ENCODE measurements at places on chromosomes 7 and 10.
A peak's percentile ranks its signal among the peaks of the same experiment; 100 is the strongest.

DNA sequence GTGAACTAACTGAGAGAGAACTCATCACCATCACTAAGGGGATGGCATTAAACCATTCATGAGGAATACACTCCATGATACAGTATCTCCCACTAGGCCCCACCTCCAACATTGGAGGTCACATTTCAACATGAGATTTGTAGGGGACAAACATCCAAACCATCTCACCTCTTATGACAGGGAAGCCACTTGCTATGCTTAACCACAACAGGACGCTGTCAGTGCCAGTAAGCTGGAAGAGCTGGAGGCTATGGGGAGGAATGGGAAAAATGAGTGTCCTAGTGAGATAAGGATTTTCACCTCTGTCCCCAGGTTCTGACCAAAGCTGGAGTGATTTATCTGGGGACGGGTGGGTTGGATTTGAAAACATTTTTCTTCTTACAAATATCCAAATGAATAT, 17.6 kb downstream of the PLCE1 start:
- no peak for DNase-seq

GRCh38 chr10:117449636-117450035, 74.4 kb upstream of the PDZD8 start:
- DNase-seq = no peak

DNA sequence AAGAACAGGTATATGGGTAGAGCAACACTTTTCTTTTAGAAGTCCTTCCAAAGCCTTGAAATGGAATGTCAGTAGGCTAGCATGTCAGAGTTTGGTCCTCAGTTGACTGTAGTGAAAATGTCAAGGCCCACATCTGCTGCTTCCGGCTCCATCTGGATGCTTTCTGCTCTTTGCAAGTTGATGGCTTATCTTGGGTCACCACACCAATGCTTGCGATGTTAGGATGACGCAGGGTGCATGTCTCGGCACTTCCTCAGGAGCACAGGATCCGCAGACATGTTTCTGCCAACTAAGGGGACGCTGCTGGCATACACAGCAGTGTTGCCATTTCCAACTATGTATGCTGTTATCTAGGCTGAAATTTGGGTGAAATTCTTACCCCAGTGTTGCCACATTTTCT, 14.0 kb upstream of the HBP1 start:
- DNase-seq = no peak

DNA sequence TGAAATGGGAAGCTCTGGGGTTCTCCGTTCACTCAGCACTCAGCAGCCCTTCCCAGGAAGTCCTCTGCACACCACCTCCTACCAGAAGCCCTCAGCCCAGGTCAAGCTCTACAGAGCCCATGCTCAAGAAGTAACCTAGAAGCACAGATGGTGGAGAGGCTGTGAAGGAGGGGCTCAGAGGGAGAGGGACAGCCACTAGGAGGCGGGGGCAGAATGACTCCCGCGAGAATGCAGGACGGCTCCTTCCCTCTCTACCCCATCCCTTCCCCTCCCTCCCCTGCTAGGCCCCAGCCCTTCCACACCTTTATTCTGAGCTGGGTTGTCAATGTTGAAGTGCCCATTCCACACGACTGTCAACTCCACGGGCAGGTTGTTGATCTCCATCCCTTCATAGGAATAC, 373.2 kb downstream of the PLXNA4 start:
- DNase-seq = no peak

DNA sequence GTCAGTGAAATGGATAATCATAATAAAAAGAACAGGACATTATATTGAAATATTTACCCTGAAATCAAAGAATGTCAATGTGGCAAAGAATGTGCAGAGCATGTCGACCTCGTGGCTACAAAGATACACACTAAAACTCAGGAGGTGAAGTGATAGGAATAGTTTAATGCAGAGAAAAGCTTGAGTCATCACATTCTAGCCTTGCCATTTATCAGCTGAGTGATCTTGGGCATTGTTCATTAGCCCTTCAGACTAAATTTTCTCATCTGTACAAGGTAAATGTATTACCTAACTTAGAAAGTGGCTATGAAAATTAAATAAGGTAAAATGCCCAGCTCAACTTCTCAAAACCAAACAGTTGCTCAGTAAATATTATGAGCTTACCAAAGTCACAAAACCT, 22.6 kb downstream of the CALCR start:
- DNase-seq = no peak

GRCh38 chr7:33887266-33887975, 17.9 kb upstream of the BMPER start:
- no peak for DNase-seq

DNA sequence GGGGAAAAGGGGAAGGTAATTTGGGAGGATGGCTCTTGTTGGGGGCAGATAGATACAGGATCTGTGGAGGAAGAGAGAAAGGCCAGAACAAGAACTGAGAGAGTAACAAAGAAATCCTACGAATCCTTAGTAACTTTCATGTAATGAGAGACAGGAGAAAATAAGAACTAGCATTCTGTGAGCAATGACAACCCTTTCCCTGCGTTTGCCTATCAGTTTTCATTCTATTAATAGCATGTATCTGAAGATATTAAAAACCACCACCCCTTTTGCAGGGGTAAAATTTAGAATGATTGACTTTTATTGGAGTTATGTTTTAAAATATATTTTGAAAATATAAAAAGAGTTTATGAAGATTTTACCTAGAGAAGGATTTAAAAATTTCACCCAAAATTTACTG, 132.8 kb downstream of the ZEB1 start:
- DNase-seq = no peak

DNA sequence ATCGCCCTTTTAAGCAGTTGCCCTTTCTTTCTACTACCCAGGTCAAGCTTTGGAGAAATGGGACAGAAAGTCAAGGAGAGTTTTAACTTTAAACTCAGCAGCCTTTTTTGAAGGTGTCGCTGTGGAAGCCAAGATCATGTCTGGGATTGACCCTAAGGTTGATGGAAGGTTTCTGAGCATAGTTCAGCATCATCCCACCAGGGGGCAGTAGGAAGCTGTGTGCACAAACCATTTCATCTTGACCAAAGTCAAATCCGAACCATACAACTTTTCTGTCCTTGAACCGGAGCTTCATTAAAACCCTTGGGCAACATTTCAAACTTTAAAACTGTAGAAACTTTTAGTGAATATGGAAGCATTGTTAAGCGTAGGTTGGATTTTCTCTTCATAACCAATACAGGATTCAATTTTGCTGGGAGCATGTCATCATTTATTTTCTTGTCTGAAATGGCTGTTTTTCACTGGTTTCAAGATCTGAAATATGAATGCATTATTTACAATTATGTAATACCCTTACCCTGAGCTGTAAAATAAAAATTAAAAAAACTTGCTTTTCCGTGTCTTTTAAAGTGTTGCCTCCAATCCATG, 214.4 kb upstream of the KIAA1217 start:
- peak; percentile 21 for DNase-seq

- no peak for DNase-seq
These were observed 6.4 kb downstream of the CLDN12 start for GRCh38 chr7:90409667-90410066.

DNA sequence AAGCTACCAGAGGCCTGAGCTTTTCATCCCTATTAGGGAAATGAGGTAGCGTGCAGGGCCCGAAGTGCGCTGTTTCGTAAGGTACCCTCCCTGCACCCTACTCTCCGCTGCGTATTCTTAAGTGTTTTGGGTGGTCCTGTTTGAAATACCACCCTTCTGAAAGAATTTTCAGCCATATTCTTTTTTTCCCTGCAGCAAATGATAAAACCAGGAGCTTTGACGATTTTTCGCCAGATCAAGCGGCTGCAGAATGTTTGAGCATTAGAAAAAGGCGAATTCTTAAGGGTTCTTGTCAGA, 1.2 kb downstream of the RSBN1L start:
- DNase-seq = no peak

- DNase-seq = no peak
These were observed 130.7 kb upstream of the SH2B2 start for GRCh38 chr7:102155821-102156441.

DNA sequence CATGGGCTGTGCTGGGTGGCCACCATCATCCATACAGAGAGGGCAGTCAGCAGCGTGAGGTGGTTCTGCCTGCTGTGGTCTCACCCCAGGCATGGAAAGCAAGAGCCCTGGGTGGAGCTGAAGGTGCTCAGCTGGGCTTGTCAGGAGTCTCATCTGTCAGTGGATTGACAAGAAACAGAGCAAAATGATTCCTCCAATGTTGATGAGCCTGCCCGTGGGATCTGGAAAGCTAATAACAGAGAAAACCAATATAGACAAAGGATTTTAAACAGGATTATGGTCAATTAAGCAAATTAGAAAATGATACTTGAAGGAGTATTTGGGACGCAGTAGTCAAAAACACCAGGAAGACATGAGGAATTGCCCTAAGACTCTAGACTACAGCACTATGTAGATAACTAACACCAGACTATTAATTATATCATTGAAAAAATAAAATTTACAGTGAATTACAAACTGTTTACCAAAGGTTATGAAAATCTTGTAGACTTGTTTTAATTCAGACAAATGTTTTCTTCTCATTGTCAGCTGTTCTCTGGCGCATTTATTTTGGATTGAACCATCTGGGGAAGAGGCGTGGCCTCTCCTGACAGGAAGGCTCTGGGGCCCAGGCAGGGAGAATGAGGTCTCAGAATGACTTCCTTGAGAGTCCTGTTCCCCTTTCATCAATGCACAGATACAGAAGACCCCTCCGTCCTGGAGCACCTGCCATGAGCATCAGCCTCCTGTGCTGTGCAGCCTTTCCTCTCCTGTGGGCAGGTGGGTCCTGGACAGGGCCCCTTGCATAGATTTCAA, 211.2 kb upstream of the PRSS58 start:
- no peak for DNase-seq

- no peak for DNase-seq
These were observed 4.7 kb downstream of the PDGFA start for GRCh38 chr7:514651-515598.

DNA sequence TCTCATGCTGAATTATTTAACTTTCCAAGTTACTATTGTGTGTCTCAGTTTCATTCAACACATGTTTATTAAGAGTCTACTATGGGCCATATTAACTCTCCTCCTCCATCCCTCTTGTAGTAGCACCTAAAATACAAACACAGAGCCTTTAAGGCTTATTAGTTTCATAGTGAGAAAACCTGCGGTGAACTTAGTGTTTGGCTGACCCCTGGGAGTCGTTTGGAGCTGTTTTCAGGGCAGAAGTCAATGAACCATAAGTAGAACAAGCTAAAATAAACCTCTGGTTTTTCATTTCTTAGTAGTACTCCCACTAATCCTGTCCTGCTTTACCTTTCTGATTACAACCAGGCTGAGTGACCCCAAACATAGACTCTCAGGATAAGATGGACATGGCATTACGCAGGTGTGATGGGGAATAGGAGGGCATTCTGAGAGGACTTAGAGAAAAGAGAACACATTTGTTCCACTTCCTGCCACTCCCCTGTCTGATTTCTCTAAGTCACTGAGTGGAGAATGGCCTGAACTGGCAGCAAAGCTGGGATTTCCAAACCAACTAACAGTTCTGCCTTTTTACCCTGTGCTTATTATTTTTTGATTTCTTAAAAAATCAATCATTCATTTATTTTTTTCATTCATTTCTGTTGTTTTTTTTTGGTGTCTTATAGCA, 74.5 kb downstream of the LRMDA start:
- DNase-seq = no peak

- DNase-seq = no peak
These were observed 46.7 kb downstream of the BMPR1A start for GRCh38 chr10:86803156-86803555.

GRCh38 chr7:151900986-151901621, 24.2 kb upstream of the PRKAG2 start:
- DNase-seq = no peak

DNA sequence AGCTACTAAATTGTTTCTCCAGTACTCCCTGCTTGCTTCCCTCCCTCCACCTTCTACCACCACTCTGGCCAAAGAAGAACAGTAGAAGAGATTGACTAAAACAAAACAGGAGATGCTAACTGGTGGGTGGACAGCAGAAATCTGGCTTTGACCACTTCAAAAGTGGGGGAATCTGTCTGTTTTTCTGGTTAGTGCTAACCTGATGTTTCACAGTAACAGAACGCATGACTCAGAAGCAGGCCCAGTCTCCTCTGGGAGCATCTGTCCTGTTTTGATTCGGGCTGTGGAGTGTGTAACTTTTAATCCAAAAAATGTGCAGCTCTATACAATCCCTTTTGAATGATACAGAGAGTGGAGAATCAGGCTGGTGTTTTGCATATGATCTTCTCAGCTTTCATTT, 32.7 kb upstream of the ZNF438 start:
- DNase-seq = no peak

DNA sequence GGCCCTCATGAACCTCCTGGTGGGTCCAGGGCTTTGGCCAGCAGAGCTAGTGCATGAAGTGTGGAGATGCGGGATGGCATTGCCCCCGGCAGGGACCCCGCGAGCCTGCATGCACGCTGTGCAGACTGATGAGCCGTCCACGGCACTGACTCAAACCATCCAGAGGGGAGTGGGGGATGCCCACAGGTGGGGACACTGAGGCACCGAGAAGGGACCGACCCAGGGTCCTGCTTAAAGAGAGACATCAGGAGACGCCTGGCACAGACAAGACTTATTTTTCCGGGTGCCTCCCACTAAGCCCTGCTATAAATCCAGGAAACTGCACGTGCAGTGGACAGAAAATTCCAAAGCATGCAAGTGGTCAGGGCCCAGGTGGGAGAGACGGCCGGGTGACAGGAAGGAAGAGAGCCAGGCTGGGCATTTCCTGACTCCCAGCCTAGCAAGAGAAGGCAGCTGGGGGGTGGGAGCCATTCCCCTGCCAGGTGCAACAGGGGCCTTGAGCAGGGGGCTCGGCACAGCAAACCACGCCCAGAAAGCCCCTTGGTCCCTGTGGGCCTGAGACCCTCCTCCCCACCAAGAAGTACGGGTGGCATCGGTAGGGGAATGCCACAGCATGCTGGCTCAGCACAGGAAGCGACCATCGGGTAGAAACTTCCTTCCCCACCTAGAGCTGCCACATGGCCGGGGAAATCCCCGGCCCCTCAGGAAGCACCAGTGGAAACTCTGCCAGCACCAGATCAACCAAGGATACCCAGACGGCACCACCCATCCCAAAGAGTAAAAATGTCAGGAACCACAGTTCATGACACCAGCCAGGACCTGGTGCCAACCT, 91.5 kb downstream of the FOXL3 start:
- DNase-seq = no peak

DNA sequence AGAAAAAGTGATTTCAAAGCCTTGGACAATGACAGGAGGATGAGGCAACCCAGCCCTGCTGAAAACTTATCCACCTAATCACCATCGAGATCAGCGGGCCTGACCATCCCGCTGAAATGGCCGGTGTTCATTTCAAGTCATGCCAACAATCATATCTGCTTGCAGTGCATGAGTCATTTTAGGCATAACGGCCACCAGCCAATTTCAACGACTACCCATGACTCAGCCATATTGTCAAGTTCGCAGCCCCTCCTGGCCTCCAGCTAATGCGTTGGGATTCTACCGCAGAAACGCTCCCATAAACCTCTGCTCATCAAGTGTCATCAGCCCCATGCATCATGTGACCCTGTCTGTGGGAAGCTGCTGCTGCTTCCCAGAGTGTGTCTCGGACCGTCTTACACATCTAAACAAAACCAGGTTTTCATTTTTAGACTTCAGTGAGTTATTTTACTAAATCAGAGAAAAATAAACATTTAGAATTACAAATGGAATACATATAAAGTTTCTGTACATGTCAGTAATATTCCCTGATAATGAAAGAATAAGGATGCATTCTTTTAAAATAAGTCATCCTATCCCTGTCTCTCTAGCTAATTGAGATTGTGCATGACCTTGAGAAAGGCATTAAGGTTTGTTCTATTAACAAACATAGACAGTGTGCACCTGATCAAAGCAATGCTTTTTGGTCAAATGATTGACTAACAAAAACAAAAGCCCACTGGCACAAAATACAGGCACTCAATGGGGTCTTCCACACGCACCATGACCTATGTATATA, 188.9 kb downstream of the ADAM12 start:
- DNase-seq = no peak
